ENCODE measurements at places on chromosomes 7 and 10.

DNA sequence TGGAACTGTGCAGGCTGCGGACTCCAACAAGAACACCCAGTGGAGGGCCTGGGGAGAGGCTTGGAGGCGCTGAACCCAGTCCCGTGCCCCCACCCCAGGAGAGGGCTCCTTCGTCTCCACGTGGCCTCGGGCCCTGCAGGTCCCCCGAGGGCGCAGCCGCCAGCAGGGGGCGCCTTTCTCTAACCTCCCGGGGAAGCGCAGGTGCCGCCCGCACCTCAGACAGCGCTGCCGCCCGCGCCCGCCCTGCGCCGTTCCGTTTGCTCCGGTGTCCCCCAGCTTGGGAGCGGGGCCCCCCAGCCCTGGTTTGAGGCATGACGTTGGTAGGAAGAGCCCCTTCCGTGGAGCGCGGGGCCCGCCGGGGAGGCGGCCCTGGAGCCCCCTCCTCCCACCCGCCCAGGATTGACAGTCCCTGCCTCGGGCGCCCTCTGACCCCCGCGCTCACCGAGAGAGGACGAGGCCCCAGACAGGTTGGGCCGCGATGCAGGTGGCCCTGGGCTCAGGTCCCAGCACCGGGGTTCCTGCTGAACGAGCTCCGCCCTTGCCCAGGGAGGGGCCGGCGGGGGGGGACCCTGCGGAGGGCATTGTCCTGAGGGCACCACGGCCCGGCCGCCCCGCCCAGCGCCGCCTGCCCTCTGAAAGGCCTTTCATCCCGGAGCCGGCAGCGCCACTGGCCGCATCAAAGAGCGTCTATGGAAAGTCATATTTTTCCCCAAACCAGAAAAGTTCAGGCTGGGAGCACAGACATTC, 42.8 kb downstream of the FOXL3 start:
- DNase-seq = peak; percentile 20

- no peak for DNase-seq
These were observed 1.3 kb downstream of the CYP26C1 start for GRCh38 chr10:93061594-93062513.

GRCh38 chr7:87505122-87505521, 29.6 kb upstream of the ABCB4 start:
- DNase-seq = no peak

DNA sequence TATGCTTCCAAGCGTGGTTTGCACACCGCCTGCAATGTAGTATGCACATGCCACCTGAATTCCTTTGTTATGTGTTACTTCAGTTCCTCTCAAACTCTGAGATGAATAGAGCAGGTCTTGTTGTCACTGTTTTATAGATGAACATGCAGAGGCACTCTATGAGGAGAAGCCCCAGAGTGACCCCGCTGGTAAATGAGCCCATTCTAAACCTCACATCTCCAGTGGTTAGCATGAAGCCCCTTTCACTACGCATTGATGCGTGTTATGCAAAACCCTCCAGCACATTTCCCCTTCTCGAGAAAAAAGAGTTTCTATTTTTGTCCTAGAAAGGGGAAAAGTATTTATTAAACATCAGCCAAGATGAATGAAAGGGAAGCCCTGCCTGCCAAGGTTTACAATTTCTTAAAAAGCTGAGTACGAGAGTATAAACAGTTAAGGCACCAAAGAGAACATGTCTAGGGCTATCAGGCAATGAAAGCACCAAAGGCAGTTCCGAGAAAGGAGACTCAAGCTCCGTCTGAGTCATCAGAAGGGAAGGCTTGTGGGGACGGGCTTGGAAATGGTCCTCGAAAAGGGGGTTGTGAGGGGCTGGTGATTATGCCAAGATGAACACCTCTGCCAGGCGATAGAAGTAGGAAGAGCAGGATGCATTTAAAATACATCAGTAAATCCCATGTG, 58.7 kb upstream of the PFKP start:
- DNase-seq = no peak

GRCh38 chr10:87862679-87863052, 667 bp downstream of the KLLN start:
- DNase-seq = no peak

- no peak for DNase-seq
These were observed 22.6 kb downstream of the COL28A1 start for GRCh38 chr7:7512861-7513597.

- no peak for DNase-seq
These were observed 33.1 kb upstream of the ARMC3 start for GRCh38 chr10:22894714-22895113.

DNA sequence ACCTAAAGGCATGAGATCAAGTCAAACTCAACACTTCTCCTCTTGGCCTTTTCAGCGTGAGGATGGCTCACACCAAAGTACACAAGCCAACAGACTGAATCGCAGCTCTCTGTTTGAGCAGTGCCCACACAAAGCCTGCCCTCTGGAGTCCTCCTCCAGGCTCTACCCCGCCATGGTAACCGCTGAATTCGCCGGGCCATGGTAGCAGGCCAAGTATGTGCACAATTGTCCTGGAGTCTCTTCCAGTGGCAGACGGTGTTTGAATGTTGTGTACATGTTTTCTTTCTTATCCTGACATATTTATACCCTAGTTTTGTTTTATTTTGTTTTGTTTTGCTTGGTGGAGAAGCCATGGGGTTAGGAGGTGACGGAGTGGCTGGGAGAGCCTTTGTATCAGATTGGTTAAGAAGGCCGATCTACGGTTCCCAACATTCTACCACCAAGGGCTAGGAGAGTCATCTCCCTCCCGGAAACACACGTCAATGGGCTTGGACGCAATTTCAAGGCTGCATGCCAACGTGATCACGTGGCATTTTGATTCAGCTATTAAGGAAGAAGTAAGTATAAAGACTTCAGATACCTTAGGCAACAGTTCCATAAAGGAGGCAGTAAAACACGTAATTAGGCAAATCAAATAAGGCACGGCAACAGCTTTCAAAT, 12.1 kb upstream of the SHH start:
- no peak for DNase-seq

- DNase-seq = no peak
These were observed 54.9 kb upstream of the ZMIZ2 start for GRCh38 chr7:44693641-44694313.
